PC-3 (cell line): ENCODE measurements at places on chromosomes 7 and 10. TPM values are rescaled to one million over a fixed set of nuclear protein-coding genes. Genes with fewer than 3 reads are reported as not detected.

- no peak overlapping the region for H3K27ac ChIP-seq
- DNase-seq = no peak
- H3K27me3 ChIP-seq = peaks cover 6% of the 10 kb centered on the region; the same call in 1 of the 2 replicates
- no peak overlapping the region for H3K4me3 ChIP-seq
Measured at GRCh38 chr10:47254611-47255010, 45.4 kb upstream of the GDF10 start.

DNA sequence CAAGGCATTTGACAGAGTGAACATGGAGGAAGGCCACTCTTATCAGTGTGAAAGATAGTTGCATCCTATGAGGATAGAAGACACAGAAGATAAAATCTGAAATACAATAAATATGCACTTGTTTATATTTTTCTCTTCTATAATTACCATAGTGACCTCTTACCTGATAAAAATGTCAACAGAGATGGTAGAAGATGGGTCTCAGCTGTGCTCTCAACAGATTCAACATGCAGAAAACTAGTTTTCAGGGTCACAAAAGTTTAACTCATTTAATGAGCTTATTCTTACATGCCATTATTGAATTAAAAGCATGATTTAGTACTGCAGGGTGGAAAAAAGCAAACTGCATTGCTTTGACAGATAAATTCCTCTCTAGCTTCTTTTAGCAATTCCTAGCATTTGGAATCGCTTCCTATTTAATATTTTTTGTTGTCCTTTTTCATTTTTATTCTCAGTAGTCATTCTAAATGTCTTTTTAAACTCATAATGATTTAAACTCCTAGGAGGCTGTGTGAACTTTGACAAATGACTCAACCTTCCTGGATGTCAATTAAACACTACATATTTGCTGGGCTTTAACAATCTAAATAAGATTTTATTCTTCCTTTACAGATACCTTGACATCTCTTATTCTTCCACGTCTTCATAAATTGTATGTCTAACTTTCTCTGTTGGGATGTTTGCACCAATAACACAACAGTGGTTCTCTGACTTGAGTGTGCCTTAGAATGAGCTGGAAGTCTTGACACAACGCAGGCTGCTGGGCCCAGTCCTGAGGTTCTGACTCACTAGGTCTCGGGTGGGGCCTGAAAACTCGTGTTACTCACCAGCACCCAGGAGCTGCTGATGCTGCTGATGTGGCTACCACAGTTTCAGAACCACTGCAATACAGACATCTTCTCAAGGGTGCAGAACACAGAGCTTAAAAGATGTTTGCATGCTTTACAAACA is 565.5 kb upstream of the IGFBP3 start:
- peak overlapping the region; percentile 88 for H3K27ac ChIP-seq
- H3K36me3 ChIP-seq = no peaks in the 10 kb centered on the region
- no peaks in the 10 kb centered on the region for H3K27me3 ChIP-seq
- H3K4me3 ChIP-seq = peak overlapping the region; percentile 7; the same call in 1 of the 2 replicates
- peak; percentile 80 for DNase-seq

DNA sequence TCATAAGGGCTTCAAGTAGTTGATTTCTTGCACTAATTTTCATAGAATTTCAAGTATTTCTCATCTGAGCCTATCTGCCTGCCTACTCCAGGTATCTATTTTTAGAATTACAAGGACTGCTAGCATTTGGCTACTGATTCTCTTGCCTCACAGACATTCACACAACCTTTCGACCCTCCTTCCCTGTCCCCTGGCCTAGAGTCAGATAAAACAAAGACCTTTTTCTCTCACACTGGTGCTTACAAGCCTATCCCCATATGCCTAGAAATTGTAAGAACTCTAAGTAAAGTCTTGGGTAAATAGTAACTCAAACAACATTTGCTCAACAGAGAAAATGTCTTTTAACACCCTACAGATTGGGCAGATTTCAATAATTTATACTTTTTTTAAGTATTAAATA is 6.3 kb downstream of the GPAM start:
- no peak for DNase-seq
- no peak overlapping the region for H3K27ac ChIP-seq
- no peaks in the 10 kb centered on the region for H3K27me3 ChIP-seq
- peaks cover 9% of the 10 kb centered on the region; the same call in 1 of the 2 replicates for H3K36me3 ChIP-seq
- no peak overlapping the region for H3K4me3 ChIP-seq

- DNase-seq = no peak
- no peaks in the 10 kb centered on the region for H3K4me1 ChIP-seq
- no peaks in the 10 kb centered on the region for H3K36me3 ChIP-seq
- no peak overlapping the region for H3K27ac ChIP-seq
- H3K27me3 ChIP-seq = no peaks in the 10 kb centered on the region
Measured at GRCh38 chr7:4015371-4015770, 666.7 kb upstream of the FOXK1 start.

- H3K4me1 ChIP-seq = no peaks in the 10 kb centered on the region
- no peak overlapping the region for H3K4me3 ChIP-seq
- H3K27ac ChIP-seq = no peak overlapping the region
- no peak for DNase-seq
- H3K27me3 ChIP-seq = peaks cover 77% of the 10 kb centered on the region
- H3K36me3 ChIP-seq = no peaks in the 10 kb centered on the region
Measured at GRCh38 chr10:107071301-107071700, 93.2 kb downstream of the SORCS1 start.

- no peak overlapping the region for H3K4me3 ChIP-seq
- no peaks in the 10 kb centered on the region for H3K36me3 ChIP-seq
- peak overlapping the region; percentile 88 for H3K27ac ChIP-seq
Measured at GRCh38 chr7:77393261-77393660, 22.9 kb downstream of the GSAP start.

DNA sequence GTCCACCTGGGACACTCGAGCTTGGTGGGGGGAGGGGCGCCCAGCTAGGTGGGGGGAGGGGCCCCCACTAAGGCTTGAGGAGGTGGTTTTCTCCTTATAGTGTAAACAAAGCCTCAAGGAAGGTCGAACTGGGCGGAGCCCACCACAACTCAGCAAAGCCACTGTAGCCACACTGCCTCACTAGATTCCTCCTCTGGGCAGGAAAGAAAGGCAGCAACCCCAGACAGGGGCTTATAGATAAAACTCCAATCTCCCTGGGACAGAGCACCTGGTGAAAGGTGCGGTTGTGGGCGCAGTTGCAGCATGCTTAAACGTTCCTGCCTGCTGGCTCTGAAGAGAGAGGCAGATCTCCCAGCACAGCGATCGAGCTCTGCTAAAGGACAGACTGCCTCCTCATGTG is 133.1 kb downstream of the SNX13 start:
- H3K4me1 ChIP-seq = no peaks in the 10 kb centered on the region
- no peaks in the 10 kb centered on the region for H3K27me3 ChIP-seq
- H3K36me3 ChIP-seq = peaks cover 10% of the 10 kb centered on the region
- no peak overlapping the region for H3K4me3 ChIP-seq

DNA sequence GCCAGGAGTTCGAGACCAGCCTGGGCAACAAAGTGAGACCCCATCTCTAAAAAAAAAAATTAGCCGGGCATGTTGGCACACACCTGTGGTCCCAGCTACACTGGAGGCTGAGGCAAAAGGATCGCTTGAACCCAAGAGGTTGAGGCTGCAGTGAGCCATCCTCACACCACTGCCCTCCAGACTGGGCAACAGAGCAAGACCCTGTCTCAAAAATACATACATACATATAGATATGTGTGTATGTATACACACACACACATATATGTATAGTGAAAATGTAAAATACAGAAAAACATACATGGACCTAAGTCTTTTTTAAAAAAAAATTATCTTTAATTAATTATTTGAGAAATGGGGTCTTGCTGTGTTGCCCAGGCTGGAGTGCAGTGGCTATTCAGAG is 5.5 kb downstream of the SMO start:
- H3K4me3 ChIP-seq = no peak overlapping the region
- DNase-seq = no peak
- H3K27me3 ChIP-seq = no peaks in the 10 kb centered on the region
- H3K27ac ChIP-seq = no peak overlapping the region
- no peaks in the 10 kb centered on the region for H3K36me3 ChIP-seq

DNA sequence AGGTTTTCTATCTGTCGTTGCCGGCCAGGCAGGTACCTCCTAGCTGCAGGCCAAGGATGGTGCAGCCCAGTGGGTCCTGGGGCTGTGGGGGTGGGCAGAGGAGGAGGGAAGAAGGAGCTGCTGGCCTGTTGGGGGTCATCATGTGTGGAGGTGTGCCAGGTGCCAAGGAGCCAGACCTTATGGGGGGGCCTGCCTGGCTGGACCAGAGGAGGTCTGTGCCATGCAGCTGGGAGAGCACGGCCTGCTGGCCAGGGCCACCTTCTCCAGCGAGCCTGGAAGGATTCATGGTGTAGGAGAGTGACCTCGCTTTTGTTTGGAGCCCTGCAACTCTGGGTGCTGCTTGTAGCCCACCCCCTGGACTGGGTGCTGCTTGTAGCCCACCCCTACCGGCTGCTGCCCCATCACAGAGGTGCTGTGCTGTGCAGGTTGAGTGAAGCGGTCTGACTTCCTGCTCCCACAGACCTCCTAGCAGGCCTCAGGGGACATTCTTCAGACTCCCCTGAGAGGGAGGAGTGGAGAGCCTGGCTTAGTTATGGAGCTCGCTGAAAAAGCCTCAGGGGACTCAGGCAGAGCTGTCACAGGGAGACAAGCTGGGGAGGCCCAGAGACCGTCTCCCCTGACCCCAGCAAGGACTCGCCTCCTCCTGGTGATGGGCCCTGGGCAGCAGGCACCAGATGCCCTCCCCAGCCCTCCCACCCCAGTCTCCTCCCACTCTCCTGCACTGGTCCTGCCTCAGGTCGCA is 67.7 kb upstream of the AQP1 start:
- H3K27ac ChIP-seq = no peak overlapping the region
- H3K4me3 ChIP-seq = no peak overlapping the region
- no peak for DNase-seq
- H3K27me3 ChIP-seq = no peaks in the 10 kb centered on the region

- H3K36me3 ChIP-seq = no peaks in the 10 kb centered on the region
- H3K27me3 ChIP-seq = no peaks in the 10 kb centered on the region
Measured at GRCh38 chr10:129707406-129708388, 240.7 kb downstream of the MGMT start.

GRCh38 chr10:119602241-119603095 is 5.7 kb upstream of the TIAL1 start:
- no peak overlapping the region for H3K27ac ChIP-seq
- H3K4me1 ChIP-seq = peaks cover 3% of the 10 kb centered on the region
- H3K36me3 ChIP-seq = no peaks in the 10 kb centered on the region
- H3K4me3 ChIP-seq = no peak overlapping the region

DNA sequence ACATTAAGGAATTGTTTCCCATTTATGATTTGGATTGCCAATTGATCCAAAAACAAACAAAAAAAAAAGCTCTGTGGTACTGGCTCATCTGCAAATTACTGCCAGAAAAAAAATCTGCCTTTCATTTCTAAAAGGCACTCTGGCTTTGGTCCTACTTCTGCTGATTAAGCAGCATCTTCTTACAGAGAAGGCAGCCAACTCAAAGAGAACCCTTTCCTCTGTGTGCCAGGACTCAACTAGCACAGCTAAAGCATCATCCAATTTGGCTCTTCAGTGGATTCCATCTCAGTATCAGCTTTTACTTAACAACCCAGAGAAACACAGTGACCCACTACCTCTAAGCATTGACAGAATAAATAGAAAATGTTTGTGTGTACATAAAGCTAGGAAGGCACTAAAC is 80.6 kb downstream of the GSAP start:
- no peaks in the 10 kb centered on the region for H3K36me3 ChIP-seq
- H3K4me1 ChIP-seq = peaks cover 17% of the 10 kb centered on the region
- H3K4me3 ChIP-seq = no peak overlapping the region
- DNase-seq = no peak
- H3K27ac ChIP-seq = no peak overlapping the region
- no peaks in the 10 kb centered on the region for H3K27me3 ChIP-seq

GRCh38 chr10:92395271-92395670 is 104.3 kb downstream of the MARCHF5 start:
- H3K36me3 ChIP-seq = no peaks in the 10 kb centered on the region
- no peaks in the 10 kb centered on the region for H3K4me1 ChIP-seq
- H3K27me3 ChIP-seq = no peaks in the 10 kb centered on the region
- DNase-seq = no peak
- no peak overlapping the region for H3K4me3 ChIP-seq

Gene SPDYE2
- total RNA-seq = not detected in 2 replicates

Gene SNX10
- 6.2 and 7.9 TPM in 2 replicates for total RNA-seq

Gene RAPGEF5
- total RNA-seq = 5.6 and 10.8 TPM in 2 replicates

Gene PNLIPRP3
- total RNA-seq = not detected in 2 replicates
